ENCODE measurements at places on chromosomes 16 and 17.

DNA sequence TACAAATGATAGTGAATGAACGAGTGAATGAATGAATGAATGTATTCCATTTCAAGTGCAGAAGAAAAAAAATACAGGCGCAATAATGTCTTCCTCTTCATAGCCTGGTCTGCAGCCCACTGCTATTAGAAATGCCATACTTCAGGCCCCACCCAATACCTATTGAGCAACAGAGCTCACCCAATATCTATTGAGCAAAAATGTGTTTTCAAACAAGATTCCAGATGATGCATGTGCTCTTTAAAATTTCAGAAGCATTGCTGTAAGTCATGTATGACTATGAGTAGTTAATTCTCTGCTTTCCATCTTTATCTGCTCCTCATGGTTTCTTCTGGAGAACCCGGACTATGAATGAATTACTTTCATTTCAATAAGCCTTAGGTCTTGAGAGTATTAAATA, 308.2 kb downstream of the XYLT1 start:
- no peak for DNase-seq

- DNase-seq, result no peak
Measured at GRCh38 chr17:72697602-72698146, 394.8 kb downstream of the SLC39A11 start.

GRCh38 chr16:27301236-27301861, 12.4 kb upstream of the IL4R start:
- DNase-seq, result no peak

GRCh38 chr17:69646729-69647128, 232.2 kb downstream of the MAP2K6 start:
- no peak for DNase-seq

GRCh38 chr17:49067163-49067562, 65.4 kb upstream of the B4GALNT2 start:
- no peak for DNase-seq

Measured in HCEC 1CT (cell line).